ENCODE measurements at places on chromosomes 2 and 18.

- no peak for DNase-seq
These were observed 54.3 kb downstream of the VSNL1 start for GRCh38 chr2:17594533-17595401.

- no peak for DNase-seq
These were observed 176.4 kb downstream of the ALK start for GRCh38 chr2:29744976-29745375.

- no peak for DNase-seq
These were observed 83.6 kb downstream of the FAM161A start for GRCh38 chr2:61770298-61770697.

DNA sequence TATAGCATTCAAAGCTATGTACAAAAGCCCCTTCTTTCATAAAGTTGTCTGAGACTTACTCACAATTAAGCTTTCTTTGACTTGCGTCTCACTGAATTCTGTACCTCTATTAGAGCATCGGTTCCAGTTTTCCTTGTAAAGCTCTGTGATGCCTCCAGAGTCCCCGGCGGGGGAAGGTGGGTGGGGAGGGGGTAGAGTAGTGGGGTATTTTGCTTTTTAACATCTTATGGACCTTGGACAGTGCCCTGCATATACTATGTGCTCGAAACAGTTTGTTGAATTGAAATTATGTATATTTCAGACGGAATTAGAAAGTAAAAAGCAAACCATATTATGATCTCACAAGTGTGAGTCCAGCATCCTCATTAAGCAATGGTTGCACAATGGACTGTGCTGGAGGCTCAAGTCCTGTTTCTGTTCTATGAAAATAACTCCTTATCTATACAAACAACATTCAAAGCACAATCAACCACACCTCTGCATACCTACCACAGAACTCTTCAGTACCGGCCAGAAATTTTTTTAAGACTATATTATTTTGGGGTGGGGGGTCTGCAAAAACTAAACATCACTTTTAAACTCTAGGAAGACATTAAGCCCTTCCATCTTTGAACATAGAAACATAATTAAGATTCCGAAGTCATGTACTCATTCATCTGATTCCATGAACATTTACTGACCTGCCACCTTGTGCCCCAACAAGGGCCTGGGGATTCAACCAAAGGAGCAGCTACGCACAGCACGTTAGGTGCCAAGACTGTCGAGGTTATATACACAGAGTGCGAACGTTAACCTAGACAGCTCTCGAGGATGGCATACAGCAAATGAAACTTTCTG lies 908 bp downstream of the STAT1 start:
- no peak for DNase-seq
